Adrenal gland (tissue), 19 donors: ENCODE measurements at places on chromosomes 13 and 19.
A peak's percentile ranks its signal among the peaks of the same experiment; 100 is the strongest.

DNA sequence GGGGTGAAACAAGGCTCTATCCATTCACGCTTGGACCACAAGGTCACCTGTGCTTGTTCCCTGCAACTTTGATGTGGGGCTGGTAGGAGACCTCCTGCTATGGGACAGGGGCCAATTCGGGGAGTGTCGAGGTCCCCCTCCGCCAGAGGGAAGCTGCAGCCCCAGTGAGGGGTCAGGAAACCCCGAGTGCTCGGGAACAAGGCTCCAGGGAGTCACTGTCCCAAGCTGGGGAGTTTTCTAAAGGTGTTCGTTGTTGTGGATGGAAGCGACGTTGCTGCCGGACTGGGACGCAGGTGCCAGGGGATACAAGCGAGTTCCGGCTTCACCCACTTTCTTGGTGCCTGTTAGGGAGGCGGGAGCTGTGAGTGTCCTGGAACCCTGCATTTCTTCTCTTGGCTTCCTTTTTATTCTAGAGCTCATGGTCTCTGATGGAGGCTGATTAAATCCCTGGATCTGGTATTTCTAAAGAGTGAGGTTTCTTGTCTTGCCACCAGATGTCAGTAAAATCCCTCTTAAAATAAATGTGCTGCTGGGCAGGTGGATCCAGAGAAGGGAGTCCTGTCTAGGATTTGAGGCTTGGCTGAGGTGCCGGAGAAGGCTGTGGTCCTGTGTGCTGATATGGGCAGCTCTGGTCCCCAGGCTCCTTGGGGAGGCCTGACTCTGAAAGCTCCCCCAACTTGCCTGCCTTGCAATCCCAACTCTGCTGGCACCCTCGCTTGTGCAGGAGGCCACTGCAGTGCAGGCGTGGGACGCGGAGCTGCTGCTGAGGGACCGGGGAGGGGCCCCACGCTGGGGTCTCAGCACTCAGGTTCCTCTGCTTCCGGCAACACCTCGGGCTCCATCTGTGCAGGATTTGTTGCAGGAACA lies 153.9 kb downstream of the TEX29 start:
- DNase-seq, result peak; percentile 22

- no peak for DNase-seq
These were observed 4.4 kb upstream of the C19orf18 start for GRCh38 chr19:57978586-57979289.

GRCh38 chr19:10811391-10812111 lies 24.5 kb downstream of the TMED1 start:
- no peak for DNase-seq

- DNase-seq, result no peak
These were observed 29.4 kb upstream of the STK24 start for GRCh38 chr13:98606296-98606695.

- DNase-seq, result no peak
These were observed 31.6 kb downstream of the SHISA2 start for GRCh38 chr13:26019881-26020870.

GRCh38 chr13:33763021-33763420 lies 54.9 kb upstream of the RFC3 start:
- DNase-seq, result no peak

GRCh38 chr19:54481326-54481930 lies 8.3 kb upstream of the CDC42EP5 start:
- peak; percentile 12 for DNase-seq

DNA sequence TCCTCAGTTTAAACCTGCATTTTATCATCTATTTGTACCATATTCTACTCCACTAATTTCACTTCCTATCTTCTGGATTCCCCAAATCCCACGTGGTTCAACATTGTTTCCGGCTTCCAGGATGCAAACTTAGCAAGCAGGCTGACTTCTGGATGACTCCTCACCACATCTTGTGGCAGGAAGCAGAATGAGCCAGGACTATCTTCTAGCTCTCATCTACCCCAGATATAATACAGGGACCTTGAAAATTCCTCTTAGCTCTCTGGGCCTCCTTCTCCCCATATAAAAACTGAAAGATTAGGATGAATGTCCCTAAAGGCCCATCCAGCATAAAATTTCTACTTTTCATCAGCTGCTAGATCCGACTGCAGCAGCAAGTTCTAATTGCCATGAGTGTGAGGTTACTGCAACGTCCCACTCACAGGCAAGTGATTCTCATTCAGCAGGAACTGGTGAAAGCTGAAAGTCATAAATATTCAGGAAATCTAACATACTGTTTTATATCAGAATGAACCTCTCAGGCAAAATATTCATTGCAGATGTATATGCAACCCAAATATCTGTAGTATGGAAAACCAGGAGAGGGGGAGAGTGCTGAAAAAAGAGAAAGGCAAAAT lies 93.4 kb downstream of the KCTD12 start:
- DNase-seq, result peak; percentile 30

DNA sequence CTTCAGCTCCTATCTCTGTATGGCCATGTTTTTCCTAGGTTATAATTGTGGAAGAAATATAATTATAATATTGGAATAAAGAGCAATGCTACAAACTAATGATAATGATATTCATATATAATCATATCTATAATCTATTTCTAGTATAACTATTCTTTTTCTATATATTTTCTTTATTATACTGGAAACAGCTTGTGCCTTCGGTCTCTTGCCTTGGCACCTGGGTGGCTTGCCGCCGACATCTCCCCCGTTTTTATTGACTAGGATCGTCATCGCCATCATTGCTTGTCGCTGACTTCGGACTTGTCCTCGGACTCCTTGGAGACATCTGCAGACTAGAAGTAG lies 24.2 kb downstream of the ZNF763 start:
- no peak for DNase-seq

DNA sequence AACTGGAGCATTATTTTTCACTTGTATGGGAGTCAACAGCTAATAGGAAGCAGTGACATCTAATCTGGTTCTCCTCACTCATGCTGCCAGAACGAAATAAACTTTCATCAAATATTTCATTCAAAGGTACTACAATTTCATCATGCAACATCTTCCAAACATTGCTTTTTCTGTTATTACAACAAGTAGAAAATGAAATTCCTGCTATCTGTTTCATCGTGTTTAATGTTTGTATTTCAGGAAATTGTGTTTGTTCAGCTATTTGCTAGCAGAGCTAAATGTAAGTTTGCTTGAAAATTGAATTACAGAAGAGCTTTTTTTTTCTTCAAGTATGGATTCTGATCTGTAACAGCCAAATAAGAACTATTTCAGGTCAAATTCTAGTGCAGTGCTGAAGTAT lies 90.1 kb downstream of the SLITRK6 start:
- no peak for DNase-seq

DNA sequence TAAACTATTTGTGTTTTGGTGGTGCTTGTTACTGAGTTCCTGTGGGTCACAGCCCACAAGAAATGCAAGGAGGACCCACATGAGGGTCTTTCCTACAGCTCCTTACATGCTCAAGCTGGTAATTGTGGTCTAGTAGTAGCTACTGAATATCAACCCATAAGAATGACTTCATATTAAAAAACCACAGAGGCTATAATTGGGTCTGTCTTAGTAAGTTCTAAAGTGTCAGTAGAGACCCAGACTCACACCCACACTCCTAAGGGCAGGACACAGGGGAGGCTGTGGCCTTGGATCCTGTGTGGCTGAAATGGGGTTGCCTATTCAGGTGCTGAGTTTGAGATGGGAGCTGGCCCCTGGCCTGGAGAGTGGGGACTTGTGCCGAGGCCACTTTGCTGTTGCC lies 19.6 kb downstream of the TFDP1 start:
- no peak for DNase-seq

- DNase-seq, result peak; percentile 82
These were observed 23.4 kb downstream of the ZDHHC20 start for GRCh38 chr13:21435687-21436151.

DNA sequence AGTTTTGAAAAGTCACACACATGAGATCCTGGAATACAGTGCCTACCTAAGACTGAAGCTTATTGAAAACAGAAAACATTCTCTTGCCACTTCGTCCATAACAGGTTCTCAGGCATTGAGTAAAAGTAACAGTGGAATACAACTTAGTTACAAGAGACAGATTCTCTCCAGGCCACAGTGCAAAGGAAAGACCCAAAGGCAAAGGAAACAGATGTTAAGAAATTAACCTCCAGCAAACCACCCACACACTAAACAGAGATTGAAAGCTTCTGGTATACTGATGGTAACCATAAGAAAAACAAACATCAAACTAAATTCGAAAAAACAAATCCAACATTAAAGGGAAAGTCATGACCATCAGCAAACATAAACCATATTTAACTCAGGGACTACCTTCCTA lies 914.7 kb downstream of the SLITRK5 start:
- DNase-seq, result no peak

GRCh38 chr13:106152047-106152446 lies 383.4 kb downstream of the EFNB2 start:
- DNase-seq, result no peak

- DNase-seq, result no peak
These were observed 54.4 kb upstream of the RGCC start for GRCh38 chr13:41402691-41403511.

DNA sequence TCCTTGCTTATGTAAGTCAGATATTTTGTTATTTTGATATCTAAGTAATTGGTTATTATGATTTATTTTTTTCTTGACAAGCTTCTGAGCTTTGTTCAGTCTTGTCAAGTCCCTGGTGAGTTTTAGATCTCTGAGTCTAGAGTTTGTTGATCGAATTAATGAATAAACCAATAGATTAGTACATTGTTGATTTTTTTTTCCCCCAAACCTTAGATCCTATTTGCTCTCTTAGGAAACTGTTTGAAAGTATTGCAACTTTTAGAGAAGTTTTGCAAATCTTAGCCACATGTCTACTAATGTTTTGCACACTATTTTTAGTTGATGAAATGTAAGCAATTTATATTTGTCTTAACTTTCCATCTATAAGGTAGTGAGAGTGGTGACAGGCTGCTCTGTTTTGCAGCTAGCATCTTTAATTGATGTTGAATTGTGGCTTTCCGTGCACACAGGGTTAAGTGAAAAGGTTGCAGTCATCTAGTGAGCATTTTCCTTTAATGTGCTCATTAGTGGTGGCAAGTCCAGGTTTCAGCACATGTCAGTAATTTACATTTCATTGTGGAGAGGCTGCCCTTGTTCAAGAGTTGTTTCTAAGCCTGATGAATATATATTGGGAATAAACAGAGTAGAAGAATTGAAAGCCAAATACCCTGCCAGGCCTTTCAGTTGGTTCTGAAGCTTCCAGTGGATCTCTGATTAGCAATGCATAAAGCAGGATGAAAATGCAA lies 86.3 kb downstream of the PCCA start:
- DNase-seq, result no peak

- peak; percentile 94 for DNase-seq
These were observed 2.7 kb upstream of the MIDN start for GRCh38 chr19:1245494-1246264.

DNA sequence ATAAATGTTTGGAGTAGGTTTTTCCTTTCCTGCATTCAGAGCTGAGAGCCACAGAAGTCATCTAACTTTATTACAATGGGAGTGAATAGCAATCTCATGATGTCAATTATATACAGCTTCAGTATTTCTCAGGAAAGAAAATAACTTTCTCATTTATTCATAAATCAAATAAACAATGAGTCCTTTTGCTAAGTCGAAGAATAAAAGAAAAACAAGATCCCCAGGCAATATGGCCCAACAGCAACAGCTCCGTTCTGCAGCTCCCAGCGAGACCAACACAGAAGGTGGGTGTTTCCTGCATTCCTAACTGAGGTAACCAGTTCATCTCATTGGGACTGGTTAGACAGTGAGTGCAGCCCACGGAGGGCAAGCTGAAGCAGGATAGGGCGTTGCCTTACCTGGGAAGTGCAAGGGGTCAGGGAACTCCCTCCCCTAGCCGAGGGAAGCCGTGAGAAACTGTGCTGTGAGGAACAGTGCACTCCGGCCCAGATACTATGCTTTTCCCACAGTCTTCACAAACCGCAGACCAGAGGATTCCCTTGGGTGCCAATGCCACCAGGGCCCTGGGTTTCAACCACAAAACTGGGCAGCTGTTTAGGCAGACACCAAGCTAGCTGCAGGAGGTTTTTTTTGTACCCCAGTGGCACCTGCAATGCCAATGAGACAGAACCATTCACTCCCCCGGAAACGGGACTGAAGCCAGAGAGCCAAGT lies 128.2 kb downstream of the SLITRK1 start:
- no peak for DNase-seq

- no peak for DNase-seq
These were observed 16.3 kb downstream of the MTRF1 start for GRCh38 chr13:41246969-41247680.

- DNase-seq, result no peak
These were observed 5.5 kb upstream of the RANBP3 start for GRCh38 chr19:5983367-5983955.

GRCh38 chr13:37375724-37376123 lies 222.8 kb downstream of the POSTN start:
- no peak for DNase-seq

DNA sequence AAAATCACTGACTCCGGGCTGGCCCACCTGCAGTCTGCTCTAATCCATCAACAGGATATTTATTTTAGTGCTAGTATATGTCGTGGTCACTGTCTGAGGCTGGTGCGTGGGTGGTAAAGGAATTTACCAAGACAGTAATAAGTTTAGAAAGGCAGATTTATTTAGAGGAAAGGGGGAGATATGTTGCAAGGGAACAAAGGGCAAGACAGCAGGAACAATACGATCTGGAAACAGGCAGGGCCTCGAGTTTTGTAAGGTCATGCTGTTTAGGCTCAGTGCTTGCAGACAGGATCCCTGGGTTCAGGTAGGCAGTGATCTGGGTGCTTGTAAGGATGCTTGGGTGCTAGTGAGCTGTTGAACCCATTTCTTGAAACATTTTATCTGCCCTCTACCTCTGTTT lies 748.2 kb upstream of the SLITRK5 start:
- DNase-seq, result no peak

GRCh38 chr13:83691966-83692365 lies 190.3 kb downstream of the SLITRK1 start:
- DNase-seq, result no peak

- DNase-seq, result no peak
These were observed 598.1 kb downstream of the UQCRFS1 start for GRCh38 chr19:28614634-28615545.

GRCh38 chr13:30074431-30074830 lies 224.0 kb upstream of the UBL3 start:
- no peak for DNase-seq

GRCh38 chr13:94758436-94758960 lies 46.2 kb upstream of the SOX21 start:
- no peak for DNase-seq

DNA sequence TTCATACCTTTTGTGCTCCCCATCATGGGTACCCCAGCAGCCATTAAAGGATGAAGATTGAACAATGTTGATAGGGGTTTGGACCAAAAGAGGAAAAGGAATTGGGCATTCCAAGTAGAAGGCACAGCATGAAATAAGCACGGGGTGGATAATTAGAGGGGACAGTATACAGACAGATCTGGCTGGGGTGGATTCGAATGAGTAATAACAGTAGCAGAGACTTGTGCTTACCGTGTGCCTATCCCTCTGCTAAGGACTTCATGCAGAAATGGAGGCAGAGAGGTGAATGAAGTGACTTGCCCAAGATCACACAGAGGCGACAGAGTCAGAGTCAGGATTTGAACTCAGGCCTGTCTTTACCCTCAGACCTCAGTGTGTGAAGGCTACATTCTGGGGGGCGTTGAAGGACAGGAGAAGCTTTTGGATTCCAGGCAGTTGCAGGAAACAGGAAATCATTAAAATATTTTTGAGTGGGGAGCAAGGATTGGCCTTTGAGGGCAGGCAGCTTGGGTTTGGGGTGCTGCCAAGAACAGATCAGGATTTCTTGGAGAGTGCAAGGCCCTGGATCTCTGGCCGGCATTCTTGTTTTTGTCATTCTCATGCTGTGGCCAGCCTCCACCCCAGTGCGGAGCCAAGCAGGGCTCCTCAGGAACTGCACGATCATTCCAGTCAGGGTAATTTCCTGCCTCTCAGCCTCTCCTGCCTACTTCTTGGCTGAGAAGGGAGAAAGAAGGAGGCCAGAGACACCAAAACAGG lies 18.7 kb downstream of the PAF1 start:
- peak; percentile 94 for DNase-seq
